Nephron progenitor cell (in vitro differentiated cells): ENCODE measurements at places on chromosomes 1 and 21.
A peak's percentile ranks its signal among the peaks of the same experiment; 100 is the strongest.

GRCh38 chr1:248686815-248687214 is 15.8 kb downstream of the OR14I1 start:
- no peaks in the 10 kb centered on the region for H3K36me3 ChIP-seq
- no peaks in the 10 kb centered on the region for H3K27me3 ChIP-seq
- no peak overlapping the region for H3K4me3 ChIP-seq
- no peak for DNase-seq

DNA sequence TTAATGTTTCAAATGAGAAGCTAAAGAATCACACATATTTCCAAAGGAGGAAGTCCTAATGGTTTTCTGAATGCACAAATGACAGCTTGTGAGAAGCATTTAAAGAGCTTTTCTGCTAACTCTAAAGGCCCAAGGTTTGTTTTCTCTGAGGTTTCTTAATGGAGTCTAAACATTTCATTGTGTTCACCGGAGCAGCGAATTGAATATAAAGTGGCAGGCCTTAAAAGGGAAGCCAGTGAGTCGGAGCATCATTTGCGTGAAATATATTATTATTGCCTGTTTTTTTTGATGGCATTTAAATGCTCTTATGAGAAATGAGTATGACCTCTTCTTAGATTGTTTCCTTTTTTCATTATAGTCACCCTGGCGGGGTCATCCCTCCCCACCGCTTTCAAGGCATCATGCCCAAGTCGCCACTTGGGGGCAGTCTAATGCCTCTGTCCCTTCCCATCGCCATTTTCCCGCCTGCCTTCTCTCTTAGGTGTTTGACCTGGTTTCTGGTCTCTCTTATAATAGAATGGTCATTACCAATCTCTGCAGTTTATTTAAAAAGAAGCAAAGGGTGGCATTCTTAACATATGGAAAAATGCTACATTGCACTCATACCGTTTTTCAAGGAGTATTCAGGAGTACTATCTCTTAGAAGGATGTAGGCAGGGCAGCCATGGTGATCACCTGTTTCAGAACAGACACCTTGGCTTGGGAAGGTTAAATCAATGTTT is 25.3 kb upstream of the OVAAL start:
- H3K36me3 ChIP-seq: no peaks in the 10 kb centered on the region
- H3K4me1 ChIP-seq: peaks cover 12% of the 10 kb centered on the region
- no peak overlapping the region for H3K27ac ChIP-seq
- DNase-seq: peak; percentile 80

DNA sequence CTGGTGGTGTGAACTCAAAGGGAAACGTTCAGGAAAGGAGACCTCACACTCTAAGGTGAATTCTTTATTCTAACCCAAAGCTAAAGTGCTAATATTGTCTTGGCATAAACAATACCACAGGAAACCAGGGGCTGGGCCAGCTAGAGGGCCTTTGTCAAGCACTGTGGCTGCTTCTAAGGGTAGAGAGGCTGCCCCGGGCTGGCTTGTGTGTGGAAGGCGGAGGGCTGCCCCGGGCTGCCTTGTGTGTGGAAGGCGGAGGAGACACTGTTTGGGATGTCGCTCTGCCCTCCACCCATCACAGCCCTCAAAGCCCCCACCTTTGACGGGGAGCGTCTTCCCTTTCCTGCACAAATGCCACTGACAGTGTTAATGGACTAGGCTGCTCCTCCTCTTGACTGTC is 216.8 kb downstream of the TOMM20 start:
- H3K4me1 ChIP-seq: peaks cover 73% of the 10 kb centered on the region
- DNase-seq: no peak
- no peak overlapping the region for H3K4me3 ChIP-seq
- no peak overlapping the region for H3K27ac ChIP-seq
- no peaks in the 10 kb centered on the region for H3K36me3 ChIP-seq

DNA sequence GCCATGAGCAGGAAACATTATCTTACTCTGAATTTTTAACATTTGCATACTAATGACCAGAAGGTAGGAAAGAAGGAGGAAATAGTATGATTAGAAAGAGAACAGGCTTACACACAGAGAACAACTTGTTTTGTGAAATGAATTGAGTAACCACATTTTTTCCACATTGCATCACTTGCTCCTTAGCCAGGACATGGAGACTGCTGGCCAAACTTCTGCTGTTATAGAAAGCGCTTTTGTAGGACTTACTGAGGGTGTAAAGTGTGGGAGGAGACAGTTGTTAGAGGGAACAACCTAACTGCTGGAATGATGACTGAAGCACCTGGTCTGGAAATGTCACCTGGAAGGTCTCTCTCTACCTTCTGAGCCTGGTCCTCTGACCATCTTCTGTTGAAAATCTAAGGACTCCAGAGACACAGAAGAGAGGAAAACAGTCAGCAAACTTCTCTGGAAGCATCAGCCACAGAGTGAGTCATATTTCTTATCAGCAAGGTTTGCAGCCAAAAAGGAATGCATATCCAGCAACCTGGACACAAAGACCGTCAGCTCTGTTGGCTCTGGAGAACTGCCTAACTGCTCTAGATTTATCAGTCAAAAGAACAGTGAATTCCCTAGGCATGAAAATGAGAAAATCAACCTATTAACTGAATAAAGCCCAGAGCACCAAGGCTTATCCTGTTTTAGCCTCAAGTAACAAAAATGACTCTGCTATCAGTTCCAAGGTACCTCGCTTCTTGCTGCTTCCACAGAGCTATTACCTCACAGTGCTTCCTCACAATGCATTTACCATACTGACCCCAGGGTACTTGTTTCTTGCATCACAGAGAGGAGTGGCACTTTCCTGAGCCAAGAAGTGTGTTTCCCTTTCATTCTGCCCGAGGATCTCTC is 88.0 kb upstream of the SLFNL1 start:
- no peaks in the 10 kb centered on the region for H3K27me3 ChIP-seq
- H3K4me1 ChIP-seq: peaks cover 9% of the 10 kb centered on the region
- H3K27ac ChIP-seq: peak overlapping the region; percentile 73
- no peak overlapping the region for H3K4me3 ChIP-seq

DNA sequence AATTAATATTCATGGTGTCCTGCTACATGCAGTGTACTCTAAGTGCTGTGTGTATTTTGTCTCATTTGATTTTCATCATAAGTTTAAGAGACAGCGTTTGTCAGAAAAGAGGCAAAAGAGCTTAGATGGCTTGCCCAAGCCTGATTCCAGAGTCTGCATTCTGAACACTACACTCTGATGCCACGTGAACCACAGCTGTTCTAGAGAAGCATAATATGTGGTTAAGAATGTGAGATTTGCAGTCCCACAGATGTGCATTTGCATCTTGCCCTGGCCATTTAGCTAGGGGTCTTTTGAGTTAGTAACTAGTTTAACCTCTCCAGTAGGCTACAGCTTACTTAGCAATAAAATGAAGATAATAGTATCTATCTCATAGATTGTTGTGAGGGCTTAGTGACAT is 9.2 kb upstream of the GADD45A start:
- H3K4me1 ChIP-seq: peaks cover 25% of the 10 kb centered on the region
- H3K27ac ChIP-seq: no peak overlapping the region
- H3K4me3 ChIP-seq: no peak overlapping the region

DNA sequence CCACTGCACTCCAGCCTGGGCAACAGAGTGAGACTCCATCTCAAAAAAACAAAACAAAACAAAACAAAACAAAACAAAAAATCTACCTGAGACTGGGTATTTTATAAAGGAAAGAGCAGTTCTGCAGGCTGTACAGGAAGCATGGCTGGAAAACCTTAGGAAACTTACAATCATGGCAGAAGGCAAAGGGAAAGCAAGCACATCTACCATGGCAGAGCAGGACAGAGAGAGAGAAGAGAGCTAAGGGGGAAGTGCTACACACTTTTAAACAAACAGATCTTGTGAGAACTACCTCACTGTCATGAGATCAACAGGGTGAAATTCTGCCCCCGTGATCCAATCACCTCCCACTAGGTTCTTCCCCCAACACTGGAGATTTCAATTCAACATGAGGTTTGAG is 198.3 kb upstream of the SAMSN1 start:
- DNase-seq: no peak
- no peaks in the 10 kb centered on the region for H3K36me3 ChIP-seq
- no peak overlapping the region for H3K4me3 ChIP-seq

DNA sequence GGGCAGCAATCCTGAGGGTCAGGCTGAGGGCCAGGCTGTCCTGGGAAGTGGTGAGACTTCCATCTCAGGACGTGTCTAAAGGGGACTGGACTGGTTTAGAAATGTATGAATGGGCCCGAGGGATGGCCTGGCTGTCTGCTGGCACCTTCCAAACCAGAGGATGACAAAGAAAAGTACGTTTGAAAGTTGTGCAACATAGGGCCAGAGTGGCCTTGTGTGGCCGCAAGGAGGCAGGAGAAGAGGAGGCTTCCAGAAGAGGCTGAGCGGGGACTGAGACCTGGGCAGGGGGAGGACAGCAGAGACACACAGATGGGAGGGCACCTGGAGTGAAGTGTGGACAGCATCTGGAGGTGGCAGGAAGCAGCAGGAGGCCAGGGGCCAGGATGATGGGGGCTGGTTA is 2.6 kb upstream of the SYTL1 start:
- peak overlapping the region; percentile 98 for H3K27ac ChIP-seq
- H3K4me3 ChIP-seq: peak overlapping the region; percentile 16
- peaks cover 53% of the 10 kb centered on the region for H3K4me1 ChIP-seq
- H3K27me3 ChIP-seq: peaks cover 3% of the 10 kb centered on the region

- H3K27me3 ChIP-seq: no peaks in the 10 kb centered on the region
- no peak overlapping the region for H3K27ac ChIP-seq
- DNase-seq: no peak
- no peaks in the 10 kb centered on the region for H3K36me3 ChIP-seq
- no peak overlapping the region for H3K4me3 ChIP-seq
Measured at GRCh38 chr21:28516021-28516420, 476.7 kb downstream of the LTN1 start.

GRCh38 chr1:179803918-179804317 is 60.8 kb downstream of the FAM163A start:
- H3K4me1 ChIP-seq: peaks cover 32% of the 10 kb centered on the region
- H3K36me3 ChIP-seq: no peaks in the 10 kb centered on the region
- H3K4me3 ChIP-seq: no peak overlapping the region
- no peak for DNase-seq
- H3K27ac ChIP-seq: no peak overlapping the region

- H3K4me3 ChIP-seq: no peak overlapping the region
- H3K36me3 ChIP-seq: no peaks in the 10 kb centered on the region
- H3K27ac ChIP-seq: no peak overlapping the region
- H3K4me1 ChIP-seq: peaks cover 38% of the 10 kb centered on the region
- H3K27me3 ChIP-seq: peaks cover 6% of the 10 kb centered on the region
Measured at GRCh38 chr1:31981456-31981839, 32.2 kb upstream of the KHDRBS1 start.

DNA sequence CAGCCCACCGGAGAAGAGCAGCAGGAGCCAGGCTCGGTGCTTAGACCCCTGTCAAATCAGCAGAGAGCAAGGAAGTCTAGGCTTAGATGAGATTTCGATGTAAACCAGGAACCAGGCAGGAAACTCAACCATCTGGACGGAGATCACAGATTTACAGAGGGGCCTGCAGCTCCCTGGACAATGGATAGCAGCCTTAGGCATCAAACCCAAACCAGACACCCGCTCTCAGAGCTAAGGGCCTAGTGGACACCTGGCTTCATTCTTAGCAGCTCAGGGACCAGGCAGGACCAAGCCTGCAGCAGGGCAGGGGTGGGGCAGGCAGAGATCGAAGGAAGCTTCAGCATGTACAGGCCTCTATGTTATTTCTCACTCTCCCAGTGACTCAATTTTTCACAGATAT is 127.8 kb upstream of the FMN2 start:
- H3K27me3 ChIP-seq: no peaks in the 10 kb centered on the region
- peaks cover 42% of the 10 kb centered on the region for H3K4me1 ChIP-seq
- peak overlapping the region; percentile 76 for H3K27ac ChIP-seq
- H3K4me3 ChIP-seq: no peak overlapping the region

DNA sequence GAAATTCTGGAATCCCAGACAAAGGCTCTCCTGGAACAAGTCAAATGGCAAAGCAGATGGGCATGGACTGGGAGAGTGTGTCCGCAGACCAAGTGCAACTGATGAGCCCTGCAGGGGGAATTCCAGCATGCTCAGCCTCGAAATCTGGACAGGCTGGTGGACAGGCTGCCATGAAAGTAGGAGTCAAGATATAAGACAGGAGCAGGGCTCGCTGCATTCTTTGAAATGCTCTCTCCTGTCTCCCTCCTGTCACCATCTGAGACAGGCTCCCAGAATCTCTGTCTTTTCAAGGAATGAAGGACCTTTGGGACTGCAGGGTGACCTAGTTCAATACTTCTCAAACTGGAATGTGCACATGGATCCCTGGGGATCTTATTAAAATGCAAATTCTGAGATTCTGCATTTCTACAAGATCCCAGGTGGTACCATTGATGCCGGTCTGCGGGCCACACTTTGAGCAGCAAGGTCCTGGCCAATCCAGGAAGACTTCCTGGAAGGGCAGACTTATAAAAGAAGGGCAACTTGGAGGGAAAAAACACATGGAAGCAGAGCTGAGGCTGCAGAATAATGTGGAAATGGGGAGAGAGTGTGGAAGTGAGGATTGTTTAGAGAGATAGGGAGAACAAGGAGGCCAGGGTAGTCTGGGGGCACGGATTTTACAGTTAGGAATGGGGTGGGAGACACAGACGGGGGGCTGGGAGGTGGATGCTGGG is 29.8 kb downstream of the TNNT2 start:
- no peaks in the 10 kb centered on the region for H3K36me3 ChIP-seq
- H3K4me1 ChIP-seq: peaks cover 29% of the 10 kb centered on the region
- H3K27ac ChIP-seq: no peak overlapping the region
- H3K27me3 ChIP-seq: peaks cover 18% of the 10 kb centered on the region

GRCh38 chr1:150083907-150084306 is 16.3 kb downstream of the VPS45 start:
- no peaks in the 10 kb centered on the region for H3K27me3 ChIP-seq
- no peak for DNase-seq
- H3K27ac ChIP-seq: no peak overlapping the region
- H3K36me3 ChIP-seq: peaks cover 44% of the 10 kb centered on the region
- no peaks in the 10 kb centered on the region for H3K4me1 ChIP-seq
- no peak overlapping the region for H3K4me3 ChIP-seq

- peaks cover 4% of the 10 kb centered on the region for H3K4me1 ChIP-seq
- no peak overlapping the region for H3K4me3 ChIP-seq
- H3K27me3 ChIP-seq: peaks cover 4% of the 10 kb centered on the region
- no peak overlapping the region for H3K27ac ChIP-seq
Measured at GRCh38 chr21:45217010-45217409, 70.7 kb downstream of the POFUT2 start.

DNA sequence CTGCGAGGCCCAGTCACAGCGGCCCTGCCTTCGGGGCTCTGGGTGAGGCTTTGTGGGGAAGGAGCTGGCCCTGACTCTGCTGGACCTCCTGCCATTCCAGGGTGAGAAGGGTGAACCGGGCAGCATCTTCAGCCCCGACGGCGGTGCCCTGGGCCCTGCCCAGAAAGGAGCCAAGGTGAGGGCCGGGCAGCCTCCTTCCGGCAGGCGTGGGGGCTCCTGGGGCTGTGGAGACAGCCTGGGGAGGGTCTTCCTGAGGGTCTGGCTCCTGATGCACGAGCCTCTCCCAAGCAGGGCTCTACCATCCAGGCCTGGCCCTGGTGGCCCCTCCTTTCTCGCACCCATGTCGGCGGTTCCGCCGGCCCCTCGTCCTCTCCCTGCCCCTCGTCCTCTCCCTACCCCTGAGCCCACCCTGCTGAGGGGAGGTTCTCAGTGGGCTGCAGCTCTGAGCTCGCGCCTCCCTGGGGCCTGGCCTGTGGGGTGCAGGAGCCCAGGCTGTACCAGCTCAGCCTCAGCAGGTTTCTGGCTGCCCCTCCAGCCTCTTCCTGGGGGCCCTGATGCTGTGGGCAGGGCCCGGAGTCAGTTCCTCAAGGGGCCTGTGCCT is 48.7 kb downstream of the SLC19A1 start:
- no peak overlapping the region for H3K4me3 ChIP-seq
- H3K27ac ChIP-seq: no peak overlapping the region
- DNase-seq: no peak

- H3K27ac ChIP-seq: peak overlapping the region; percentile 61
- no peak overlapping the region for H3K4me3 ChIP-seq
- peaks cover 6% of the 10 kb centered on the region for H3K36me3 ChIP-seq
- peaks cover 20% of the 10 kb centered on the region for H3K27me3 ChIP-seq
- H3K4me1 ChIP-seq: peaks cover 25% of the 10 kb centered on the region
- no peak for DNase-seq
Measured at GRCh38 chr1:15579683-15580047, 5.2 kb downstream of the AGMAT start.
